ENCODE measurements at places on chromosomes 5 and 9. TPM values are rescaled to one million over a fixed set of nuclear protein-coding genes. Genes with fewer than 3 reads are reported as not detected.

DNA sequence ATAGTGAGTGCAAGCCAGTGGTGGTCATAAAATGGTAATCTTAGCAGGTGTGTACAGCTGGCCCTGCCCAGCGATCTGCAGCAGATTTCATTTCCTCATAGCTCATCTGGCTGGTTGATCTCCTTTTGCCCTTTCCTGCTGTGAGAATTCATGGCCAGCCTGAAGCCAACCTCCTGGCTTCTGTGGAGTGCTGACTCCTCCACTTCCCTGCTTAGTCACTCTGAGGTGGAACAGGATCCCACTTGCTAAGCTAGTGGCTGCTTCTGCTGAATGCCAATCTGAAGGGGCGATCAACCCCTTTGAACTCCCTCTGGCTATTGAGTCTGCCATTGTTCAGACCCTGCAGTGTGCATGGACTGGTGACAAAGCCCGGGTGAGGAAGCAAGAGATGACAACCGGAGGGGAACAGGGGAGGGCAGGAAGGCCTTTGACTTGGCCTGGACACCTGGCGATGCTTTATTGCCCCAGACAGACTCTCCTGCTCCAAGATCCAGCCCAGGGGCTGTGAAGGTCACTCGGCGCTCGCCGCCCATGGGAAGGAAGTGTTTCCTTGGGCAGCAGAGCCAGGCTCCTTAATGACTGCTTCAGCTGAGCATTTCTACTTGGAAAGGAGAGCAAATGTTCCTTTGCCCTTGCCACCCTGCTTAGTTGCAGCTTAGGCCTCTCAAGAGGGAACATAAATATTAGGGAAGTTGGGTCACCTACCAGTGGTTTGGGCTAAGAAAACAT lies 341.1 kb downstream of the ZSWIM6 start:
- DNase-seq: peak; percentile 50

DNA sequence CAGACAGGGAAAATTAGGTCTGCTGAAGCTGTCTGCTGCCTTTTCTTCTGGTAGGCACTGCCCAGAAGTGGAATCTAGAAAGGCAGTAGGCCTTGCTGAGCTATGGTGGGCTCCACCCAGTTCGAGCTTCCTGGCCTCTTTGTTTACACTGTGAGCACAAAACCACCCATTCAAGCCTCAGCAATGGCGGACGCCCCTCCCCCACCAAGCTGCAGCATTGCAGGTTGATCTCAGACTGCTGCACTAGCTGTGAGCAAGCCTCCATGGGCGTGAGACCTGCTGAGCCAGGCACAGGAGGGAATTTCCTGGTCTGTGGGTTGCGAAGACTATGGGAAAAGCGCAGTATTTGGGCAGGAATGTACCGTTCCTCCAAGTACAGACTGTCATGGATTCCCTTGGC lies 18.5 kb downstream of the AGTPBP1 start:
- DNase-seq: peak; percentile 17

SLC28A3 gene
- total RNA-seq: 0.06 TPM

DNA sequence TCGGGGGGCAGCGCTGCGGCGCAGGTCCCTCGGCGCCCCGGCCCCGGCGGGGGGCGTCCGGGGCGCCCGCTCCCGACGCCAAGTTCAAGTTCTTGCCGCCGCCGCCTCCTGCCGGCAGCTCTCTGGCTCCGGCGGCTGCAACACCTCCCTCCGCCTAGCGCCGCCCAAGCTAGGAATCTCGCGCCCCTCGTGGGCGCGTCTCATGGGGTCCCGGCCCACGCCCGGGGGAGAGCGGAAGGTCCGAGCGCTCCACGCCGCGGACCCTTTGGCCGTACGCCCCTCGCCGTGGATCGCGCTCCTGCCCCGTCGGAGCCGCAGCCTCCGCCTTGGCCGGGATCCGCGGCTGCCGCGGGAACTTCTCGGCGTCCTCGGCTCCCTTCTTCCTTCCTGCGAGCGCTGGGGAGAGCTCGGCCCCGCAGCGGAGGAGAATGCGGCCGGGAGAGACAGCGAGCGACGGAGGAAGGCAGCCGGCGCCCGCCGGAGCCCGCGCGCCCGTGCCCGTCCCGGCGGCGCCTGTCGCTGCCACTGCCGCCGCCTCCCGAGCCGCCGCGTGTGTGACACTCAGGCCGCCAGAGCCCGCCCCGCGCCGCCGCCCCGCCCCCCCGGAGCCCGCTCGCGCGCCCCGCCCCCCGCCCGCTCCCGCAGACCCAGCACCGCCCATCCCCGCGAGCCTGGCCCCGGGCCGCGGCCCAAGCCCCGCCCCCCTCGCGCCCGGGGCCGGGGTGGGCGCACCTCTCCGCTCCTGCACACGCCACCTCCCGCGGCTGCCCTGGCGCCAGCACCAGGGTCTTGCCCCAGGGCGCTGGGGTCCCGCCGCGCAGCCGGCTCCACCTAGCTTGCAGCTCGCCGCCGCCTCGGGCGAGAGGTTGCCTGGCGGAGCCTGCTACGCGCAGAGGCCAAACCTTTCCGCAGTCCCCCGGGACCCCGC lies at the start of gene SHB:
SHB (minus strand) TSS at position 527 of the 928 bp plus-strand sequence. CDS start 582 bp downstream, outside the sequence.
- peak; percentile 90 for DNase-seq

CYFIP2 gene
- 7.6 TPM for total RNA-seq

DNA sequence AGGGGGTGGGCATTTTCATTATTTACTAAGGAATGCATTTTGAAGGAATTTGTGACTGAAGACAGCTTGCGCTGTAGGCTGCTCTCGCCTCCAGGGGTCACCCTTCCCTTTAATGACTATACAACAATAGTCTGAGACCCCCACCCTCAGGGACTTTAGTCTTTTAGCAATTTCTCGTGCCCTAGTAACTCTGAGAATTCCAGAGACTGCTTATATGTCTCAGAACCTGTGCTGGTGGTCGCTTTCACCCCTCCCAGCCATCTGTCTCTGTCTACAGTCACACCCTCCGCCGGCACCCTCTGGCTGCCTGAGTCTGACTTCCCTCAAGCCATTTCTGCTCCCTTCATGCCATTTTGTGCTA lies 671.4 kb downstream of the NR2F1-AS1 start:
- DNase-seq: no peak

DNA sequence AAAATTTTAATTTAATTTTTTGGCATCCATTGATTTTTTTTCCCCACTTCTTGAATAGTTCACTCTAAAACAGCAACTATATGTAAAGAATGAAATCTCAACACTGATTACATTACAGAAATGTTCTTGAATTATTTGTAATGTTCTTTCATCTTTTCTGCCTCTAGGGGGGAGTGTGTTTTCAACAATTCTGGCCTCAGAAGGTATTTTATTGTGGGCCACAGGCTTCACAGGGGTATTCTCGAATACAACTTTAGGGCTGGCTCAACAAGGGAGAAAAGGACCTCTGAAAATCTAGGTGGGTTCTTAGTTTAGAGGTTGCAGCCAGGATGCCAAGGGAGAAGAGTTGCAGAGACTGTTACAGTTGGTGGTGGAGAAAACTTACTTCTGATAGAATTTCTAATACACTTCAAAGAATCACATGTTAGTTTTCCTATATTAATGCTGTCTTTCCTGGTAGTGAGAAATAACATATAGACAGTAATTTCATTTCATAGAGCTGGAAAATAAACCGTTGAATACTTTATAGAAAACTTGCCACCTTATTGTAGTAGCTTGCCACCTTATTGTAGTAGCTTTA lies 3.6 kb upstream of the NPR3 start:
- no peak for DNase-seq

HK3 gene
- not detected for total RNA-seq

DNA sequence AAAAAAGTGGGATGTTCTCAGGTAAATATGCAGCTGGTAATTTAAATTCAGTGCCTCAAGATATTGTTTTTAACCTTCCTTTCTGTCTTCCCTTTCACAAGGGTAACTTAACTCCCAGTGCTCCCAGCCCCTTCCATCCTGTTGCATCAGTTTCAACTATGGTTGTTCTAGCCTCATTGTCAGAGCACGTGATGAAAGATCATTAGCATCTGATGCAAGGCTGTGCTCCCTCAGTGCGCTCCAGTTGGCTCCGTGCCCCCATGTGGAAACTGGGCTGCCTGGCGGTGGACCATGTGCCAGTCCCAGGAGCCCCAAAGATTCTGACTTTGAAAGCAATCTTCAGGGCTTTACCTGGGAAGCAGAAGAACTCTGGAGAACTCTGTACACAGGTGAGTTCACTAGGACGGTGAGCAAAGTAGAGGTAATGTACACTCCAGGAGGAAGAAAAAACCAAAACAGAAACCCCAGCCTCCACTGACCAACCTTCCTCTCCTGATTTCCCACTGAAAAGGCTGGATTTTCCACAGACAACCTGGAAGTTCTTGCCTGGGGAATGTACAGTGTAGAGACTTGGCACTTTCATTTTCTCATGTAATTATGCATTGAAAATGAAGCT lies 96.9 kb downstream of the SLC1A3 start:
- DNase-seq: no peak

- DNase-seq: no peak
Measured at GRCh38 chr5:107567901-107568671, 102.7 kb downstream of the EFNA5 start.

GRCh38 chr5:129991780-129992179 lies 87.5 kb downstream of the CHSY3 start:
- no peak for DNase-seq

DNA sequence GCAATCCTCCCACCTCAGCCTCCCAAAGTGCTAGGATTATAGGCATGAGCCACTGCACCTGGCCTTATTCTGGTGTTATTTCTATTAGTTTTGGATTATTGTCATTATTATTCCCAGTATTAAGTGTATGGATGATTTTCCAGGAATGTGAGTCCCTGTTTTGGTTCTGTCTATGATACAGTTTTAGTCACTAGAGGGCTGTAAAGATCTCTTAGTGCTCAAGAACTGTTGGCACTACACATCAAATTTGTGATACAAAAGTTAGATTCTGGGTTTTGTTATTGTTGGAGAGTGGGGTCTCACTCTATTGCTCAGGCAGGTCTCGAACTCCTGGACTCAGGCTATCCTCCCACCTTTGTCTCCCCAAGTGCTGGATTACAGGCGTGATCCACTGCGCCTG lies 12.1 kb downstream of the CCL28 start:
- no peak for DNase-seq

DNA sequence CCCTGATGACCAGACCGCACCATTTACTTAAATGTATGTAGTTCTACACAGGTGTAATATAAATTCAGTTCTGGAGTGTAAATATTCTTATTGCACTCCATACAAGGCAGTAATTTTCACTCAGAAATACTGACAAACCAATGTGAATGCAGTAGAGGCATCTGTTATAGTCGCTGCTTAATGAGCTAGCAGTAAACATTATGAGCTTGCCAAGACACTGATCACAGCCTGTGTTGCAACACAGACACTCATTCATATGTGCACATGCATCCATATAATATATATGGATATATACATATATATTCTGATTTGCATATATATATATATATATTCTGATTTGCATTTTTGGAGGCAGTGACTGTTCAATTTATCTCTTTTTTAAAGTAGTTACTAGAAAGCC lies 435.1 kb upstream of the ST8SIA4 start:
- DNase-seq: no peak

GRCh38 chr5:35921930-35922329 lies 16.5 kb downstream of the CAPSL start:
- DNase-seq: no peak

DNA sequence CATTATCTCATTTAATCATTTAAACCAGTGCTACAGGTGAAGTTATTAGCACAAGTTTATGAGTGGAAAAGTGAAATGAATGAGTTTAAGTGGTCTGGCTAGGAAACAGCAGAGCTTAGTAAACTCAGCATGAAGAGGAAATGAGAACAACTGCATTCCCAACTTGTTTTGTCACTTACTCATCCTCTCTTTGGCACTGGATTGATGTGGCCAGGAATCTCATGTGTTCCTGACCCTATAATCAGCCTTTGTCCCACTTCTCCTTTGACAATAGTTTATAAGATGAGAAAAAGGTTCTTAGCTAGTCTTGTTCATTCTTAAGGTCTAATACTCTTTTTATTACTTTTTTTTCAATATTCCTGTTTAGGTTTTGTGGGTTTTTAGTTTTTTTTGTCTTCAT lies 559.2 kb upstream of the TLE4 start:
- DNase-seq: peak; percentile 62

BTNL9 gene
- total RNA-seq: 1.6 TPM

MEIKIN gene
- total RNA-seq: not detected

- DNase-seq: no peak
Measured at GRCh38 chr9:93461821-93462220, 8.4 kb upstream of the FAM120AOS start.

DNA sequence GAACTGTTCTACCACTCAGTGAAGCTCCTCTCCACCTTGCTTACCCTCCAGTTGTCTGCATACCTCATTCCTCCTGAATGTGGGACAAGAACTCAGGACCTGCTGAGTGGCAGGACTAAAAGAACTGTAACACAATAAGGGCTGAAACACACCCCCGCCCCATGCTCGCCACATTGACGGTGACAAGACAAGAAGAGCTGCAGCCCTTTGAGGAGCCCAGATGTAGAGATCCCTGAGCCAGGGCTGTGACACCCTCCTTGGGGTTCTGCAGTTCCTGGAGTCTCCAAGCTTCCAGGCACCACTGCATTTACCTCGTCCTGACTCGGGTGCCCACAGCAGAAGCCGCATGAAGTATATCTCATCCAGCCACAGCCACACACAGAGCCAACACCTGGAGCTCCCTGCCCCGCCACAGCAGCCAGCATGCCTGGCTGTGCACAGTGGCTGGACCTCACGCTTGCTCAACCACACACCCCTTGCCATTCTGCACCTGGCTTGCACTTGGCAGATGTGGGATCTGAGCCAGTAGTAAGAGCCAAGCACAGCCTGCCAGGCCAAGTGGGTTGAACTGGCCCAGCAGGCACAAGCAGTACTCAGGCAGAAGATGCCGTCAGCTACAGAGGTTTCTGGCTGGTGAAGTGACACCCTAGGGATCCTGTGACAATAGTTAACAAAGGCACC lies 166.1 kb downstream of the RNF180 start:
- no peak for DNase-seq

PHF24 gene
- not detected for total RNA-seq

GRCh38 chr5:75006865-75007822 lies 45.2 kb downstream of the GCNT4 start:
- peak; percentile 12 for DNase-seq

RBM27 gene
- 24.6 TPM for total RNA-seq

CYLC2 gene
- not detected for total RNA-seq

- DNase-seq: no peak
Measured at GRCh38 chr5:45261125-45261524, 435.1 kb downstream of the HCN1 start.

GRCh38 chr9:124475868-124476690 lies 25.8 kb downstream of the ADGRD2 start:
- no peak for DNase-seq

DNA sequence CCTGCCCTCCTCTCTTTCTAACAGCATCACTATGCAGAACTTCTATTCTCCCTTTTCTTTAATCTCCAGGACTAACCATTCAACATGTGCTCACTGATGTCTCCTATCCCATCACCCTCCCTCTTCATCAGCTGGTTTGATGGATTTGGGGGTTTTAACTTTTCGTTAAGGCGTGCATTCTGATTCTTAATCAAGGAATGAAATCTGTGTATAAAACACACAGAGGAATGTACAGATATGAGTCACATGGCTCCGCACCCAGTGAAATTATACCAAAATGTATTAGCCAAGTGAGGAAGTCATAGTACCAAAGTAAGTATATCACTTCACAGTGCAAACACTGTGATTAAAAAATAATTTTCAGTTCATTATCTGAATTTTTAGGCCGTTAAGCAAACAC lies 35.2 kb downstream of the MARCHF11 start:
- DNase-seq: no peak
